Activated T-cell treated with anti-CD3 and anti-CD28 coated beads for 1 hour (primary cell): ENCODE measurements at places on chromosomes 16 and 17.
A peak's percentile ranks its signal among the peaks of the same experiment; 100 is the strongest.

GRCh38 chr17:38867179-38867967, 2.5 kb upstream of the LASP1 start:
- DNase-seq = peak; percentile 55

DNA sequence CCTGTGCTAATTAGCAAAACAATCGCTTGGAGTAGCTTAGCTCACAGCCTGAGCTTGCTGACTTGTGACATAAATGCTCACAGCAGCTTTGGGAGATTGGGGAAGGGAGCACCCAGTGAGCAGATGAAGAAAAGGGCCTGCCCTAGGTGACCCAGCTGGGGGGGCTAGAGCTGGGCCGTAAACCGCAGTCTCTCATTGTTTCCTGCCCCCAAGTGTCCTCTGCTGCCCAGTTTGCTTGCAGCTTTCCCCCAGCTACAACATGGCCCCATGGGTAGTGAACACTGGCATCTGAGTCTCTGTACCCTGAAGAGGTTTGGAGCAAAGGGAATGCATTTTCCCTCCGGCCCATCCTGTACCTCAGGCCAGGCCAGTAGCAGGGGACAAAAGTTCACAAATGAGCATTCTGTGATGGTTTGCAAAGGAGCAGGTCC, 349.4 kb downstream of the SLC39A11 start:
- DNase-seq = no peak

GRCh38 chr17:78974635-78975591, 4.8 kb downstream of the LGALS3BP start:
- no peak for DNase-seq

GRCh38 chr16:5002699-5003143, 31.0 kb downstream of the NAGPA start:
- no peak for DNase-seq

DNA sequence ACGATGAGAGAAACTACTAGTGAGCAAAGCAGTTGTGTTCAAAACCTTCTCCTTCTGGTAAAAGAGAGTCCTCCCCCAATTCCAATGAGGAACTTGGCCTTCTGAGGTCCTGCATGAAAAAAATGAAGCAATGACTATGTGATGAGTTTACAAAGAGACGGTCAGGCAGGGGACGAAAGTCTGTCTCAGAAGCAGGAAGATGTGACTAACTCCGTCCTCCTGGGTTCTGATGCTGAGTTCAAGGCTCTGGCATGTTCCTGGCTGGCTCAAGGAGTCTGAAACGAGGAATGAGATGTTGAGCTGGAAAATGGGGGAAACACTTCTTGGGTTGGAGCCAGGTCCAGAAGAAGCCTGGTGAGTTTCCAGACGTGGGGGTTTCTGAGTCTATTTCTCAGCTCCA, 129.6 kb downstream of the CPPED1 start:
- no peak for DNase-seq

DNA sequence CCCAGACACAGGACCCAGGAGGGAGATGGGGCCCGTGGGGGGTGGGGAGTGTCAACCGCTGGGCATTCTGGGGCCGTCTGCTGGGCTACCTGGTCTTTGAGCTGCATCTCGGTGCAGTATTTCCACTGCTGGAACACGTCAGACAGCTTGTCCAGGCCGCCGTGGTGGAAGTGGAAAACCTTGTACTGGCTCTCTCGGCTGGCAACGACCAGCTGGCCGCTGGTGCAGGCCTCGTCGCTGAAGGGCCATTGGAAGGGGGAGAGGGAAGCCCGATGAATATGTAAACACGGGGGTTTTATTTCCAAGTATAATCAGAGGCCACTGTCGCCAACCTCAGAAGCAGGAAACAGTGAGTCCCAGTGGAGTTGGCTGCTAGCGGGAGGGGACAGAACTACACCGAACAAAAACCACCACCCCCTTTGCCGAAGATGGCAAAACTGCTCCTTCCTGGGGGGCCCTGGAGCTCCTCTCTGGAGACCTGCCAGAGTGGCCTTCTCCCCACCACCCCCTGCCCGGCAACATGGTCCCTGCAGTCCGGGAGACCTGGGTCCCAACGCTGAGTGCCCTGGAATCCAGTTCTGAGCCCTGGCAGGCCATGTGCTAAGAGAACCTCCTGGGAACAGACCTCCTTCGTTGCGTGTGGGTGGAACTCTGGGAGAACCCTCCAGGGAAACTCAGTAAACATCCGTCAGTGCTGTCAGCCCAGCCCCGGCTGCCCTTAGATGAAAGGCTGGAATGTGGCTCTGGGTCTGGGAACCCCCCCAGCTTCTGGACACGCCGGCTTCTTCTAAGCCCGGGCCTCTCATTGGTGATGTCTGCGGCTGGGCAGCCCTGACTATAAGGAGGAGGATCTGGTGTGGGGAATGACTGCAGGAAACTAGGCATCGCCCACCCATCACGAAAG, 84.1 kb downstream of the TBC1D16 start:
- DNase-seq = no peak

GRCh38 chr16:56277075-56277474, 85.8 kb downstream of the GNAO1 start:
- DNase-seq = no peak

DNA sequence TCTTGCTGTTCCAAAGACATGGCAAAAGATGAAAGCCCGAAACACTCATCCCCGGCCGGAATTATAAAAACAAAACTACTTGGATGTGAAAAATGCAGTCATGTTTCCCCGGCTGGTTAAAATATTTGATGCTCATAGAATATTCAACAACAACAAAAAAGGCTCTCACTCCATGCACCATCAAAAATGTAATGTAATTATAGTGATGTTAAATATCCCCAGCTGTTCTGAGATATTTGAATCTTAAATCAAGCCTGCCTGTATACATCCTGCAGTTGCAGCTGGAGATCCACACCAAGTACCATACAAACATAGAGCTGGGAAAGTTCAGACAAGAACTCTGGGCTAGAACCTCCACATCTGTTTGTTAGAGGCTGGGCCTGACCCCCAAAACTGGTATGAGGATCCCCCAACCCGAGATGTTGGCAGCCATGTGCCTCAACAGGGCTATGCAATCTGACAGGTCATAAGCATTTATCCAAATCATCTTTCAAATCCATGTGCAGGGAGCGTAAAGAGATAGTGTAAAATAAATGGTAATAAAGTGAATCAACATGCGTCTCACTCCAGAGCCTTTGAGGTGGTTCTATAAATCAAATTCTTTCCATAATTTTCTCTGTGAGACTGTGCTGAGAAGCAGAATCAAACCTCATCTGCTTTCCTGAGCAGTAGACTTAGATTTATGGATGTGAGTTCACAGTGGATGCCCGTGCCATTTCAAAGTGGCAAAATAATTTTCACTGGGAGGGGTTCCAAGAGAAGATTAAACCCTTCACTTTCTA, 12.7 kb downstream of the ASIC2 start:
- DNase-seq = no peak

- no peak for DNase-seq
These were observed 968.1 kb downstream of the CDH11 start for GRCh38 chr16:64153718-64154117.

- DNase-seq = no peak
These were observed 12.2 kb downstream of the ATP6V0D1 start for GRCh38 chr16:67468731-67469130.
